ENCODE measurements at places on chromosomes 1 and 21. TPM values are rescaled to one million over a fixed set of nuclear protein-coding genes. Genes with fewer than 3 reads are reported as not detected.

The LCE1D gene
- not detected for total RNA-seq

The C1orf198 gene
- total RNA-seq, result 7.2 TPM

The CAMK2N1 gene
- total RNA-seq, result 2.8 TPM

The LDLRAP1 gene
- 22.0 TPM for total RNA-seq

The FAM76A gene
- total RNA-seq, result 13.7 TPM

- H3K36me3 ChIP-seq, result no peaks in the 10 kb centered on the region
- no peaks in the 10 kb centered on the region for H3K27me3 ChIP-seq
- no peak overlapping the region for H3K4me3 ChIP-seq
- H3K4me1 ChIP-seq, result no peaks in the 10 kb centered on the region
Observed at GRCh38 chr1:183129921-183130690, 56.0 kb upstream of the LAMC2 start.

GRCh38 chr1:87224201-87224600, 104.5 kb upstream of the LMO4 start:
- H3K4me3 ChIP-seq, result no peak overlapping the region
- H3K27me3 ChIP-seq, result no peaks in the 10 kb centered on the region

GRCh38 chr1:24966724-24967346, 36.8 kb upstream of the RUNX3 start:
- no peak overlapping the region for H3K27ac ChIP-seq
- H3K4me1 ChIP-seq, result peaks cover 73% of the 10 kb centered on the region
- no peak overlapping the region for H3K4me3 ChIP-seq
- no peaks in the 10 kb centered on the region for H3K27me3 ChIP-seq
- peak; percentile 32 for DNase-seq

All from CD8-positive, alpha-beta memory T cell (primary cell).